Stimulated activated CD4-positive, alpha-beta T cell treated with anti-CD3 and anti-CD28 coated beads, Interleukin-1b, Interleukin-23, amount 100 ng/mL, for 4 hours (primary cell): ENCODE measurements at places on chromosomes 2 and 18.

- no peak for DNase-seq
Observed at GRCh38 chr18:42182728-42183700, 228.0 kb downstream of the PIK3C3 start.

GRCh38 chr2:120399889-120400240, 53.9 kb downstream of the INHBB start:
- no peak for DNase-seq

DNA sequence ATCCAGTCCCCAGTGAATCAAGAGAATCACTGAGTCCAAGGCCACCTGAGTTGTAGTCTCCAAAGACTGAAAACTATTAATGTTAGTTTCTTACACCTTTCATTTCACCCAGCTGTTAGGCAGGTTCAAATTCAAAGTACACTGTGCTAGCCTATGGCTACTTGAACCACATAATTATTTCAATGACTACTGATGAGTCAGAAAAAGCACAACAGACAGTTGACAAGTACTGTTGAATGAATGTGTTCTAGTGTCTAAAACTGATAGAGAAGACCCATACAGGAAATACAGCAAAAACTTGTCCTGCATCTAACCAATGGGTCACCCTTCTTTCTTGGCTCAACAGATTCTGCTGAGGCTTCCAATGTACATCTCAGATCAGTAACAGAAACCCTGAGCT, 160.9 kb downstream of the MYO5B start:
- DNase-seq = no peak

- no peak for DNase-seq
Observed at GRCh38 chr18:57950542-57950941, 93.5 kb upstream of the NEDD4L start.

DNA sequence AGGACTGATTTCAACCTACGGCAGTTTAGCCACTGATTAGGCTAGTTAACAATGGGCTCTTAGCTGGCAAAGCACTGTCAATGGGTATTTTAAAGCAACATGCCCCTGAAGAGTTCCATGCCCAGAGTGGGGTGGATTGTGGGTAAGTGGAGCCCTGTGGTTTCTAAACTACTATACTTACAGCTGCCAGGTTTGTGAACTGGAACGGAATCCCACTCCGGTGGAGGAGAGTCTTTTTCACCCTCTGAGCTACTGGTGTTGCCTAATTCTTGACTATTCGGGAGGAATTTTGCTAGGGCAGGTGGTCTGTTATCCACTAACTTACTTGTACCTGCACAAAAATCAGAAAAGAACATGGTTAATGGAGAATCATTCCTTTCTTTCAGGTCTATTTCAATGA, 52.6 kb downstream of the ZAP70 start:
- no peak for DNase-seq

DNA sequence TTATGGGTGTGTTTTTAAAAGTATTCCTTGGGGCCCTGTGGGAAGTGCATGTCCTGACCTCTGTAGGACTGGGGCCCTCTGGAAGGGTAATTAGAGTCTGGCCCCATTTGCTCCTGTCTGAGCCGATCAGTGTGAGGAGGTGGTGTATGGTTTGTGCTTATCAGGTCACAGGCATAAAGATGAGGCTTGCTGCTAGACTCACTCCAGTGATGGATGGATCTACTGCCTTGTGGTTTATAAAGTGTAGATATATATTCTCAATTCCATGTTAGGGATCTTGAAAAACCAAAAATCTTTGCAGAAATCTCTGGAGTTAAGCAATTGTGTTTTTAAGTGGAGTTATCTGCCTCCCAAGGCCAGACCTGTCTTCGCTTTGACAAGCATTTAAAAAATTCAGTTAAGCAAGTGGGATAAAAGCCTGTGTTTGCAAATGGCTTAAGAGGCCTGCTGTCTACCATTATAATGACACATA, 182.4 kb downstream of the PTPRM start:
- no peak for DNase-seq

- DNase-seq = no peak
Observed at GRCh38 chr18:66560094-66560493, 43.8 kb downstream of the CDH19 start.

DNA sequence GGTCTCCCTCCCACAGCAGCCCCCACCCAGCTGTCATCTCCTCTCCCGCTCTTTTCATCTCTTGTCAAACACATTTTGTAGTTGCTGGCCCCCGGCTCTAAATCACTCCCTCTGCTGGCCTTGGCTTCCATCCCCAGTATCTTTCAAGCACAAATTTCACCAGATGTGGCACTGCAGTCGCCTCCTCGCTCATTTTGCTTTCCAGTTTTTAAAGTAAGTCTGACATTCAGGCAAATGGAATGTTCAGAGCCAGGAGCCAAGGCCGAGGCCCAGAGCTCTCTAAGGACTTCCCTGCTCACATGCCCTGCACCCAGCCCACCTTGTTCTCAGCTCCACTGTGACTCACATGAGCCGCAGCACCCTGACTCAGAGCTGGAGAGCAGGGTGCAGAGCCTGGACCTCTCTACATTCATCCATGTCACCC, 158.4 kb downstream of the GALNT14 start:
- DNase-seq = no peak

GRCh38 chr18:62523631-62524439, 1.0 kb downstream of the ZCCHC2 start:
- peak; percentile 49 for DNase-seq

DNA sequence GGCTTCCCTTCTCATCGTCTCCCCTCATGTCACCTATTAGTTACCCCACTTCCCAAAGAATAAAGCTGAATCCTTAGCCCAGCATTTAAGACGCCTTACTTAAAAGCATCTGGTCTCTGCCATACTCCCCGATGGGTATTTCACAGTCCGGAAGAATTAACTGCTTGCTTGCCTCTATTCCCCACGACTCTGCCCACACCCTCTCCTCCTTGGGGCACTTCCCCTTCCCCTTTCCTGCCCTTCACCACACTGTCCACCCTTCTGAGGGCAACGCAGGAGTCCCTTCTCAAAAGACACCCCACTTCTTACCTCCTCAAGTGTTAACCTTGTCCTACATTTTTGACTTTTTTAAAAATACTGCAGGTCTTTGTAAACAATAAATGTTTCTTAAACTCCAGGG, 60.1 kb upstream of the RMP24 start:
- no peak for DNase-seq

GRCh38 chr2:194674043-194674442, 983.0 kb upstream of the SLC39A10 start:
- DNase-seq = no peak

DNA sequence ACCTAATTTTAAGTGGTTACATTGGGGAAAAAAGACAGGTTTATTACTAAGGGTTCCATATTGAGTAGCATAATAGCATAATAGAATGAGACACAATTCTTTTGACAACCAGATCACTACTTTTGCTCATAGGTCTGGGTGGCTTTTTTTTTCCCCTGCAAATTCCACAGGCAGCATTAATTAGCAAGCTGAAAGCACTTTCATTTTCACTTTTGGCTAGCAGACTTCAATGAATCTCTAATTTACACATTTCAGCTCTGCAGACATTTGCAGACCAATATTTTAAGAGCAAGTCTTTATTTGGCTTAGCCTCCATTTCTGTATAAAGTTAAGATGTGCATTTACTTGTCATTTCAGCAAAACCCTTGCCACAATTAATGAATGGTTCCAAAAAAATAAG, 185.5 kb downstream of the NOL4 start:
- no peak for DNase-seq
